M059J (cell line): ENCODE measurements at places on chromosomes 7 and 10. TPM values are rescaled to one million over a fixed set of nuclear protein-coding genes. Genes with fewer than 3 reads are reported as not detected.
A peak's percentile ranks its signal among the peaks of the same experiment; 100 is the strongest.

- DNase-seq = no peak
Measured at GRCh38 chr10:117667831-117668230, 125.3 kb downstream of the EMX2 start.

DNA sequence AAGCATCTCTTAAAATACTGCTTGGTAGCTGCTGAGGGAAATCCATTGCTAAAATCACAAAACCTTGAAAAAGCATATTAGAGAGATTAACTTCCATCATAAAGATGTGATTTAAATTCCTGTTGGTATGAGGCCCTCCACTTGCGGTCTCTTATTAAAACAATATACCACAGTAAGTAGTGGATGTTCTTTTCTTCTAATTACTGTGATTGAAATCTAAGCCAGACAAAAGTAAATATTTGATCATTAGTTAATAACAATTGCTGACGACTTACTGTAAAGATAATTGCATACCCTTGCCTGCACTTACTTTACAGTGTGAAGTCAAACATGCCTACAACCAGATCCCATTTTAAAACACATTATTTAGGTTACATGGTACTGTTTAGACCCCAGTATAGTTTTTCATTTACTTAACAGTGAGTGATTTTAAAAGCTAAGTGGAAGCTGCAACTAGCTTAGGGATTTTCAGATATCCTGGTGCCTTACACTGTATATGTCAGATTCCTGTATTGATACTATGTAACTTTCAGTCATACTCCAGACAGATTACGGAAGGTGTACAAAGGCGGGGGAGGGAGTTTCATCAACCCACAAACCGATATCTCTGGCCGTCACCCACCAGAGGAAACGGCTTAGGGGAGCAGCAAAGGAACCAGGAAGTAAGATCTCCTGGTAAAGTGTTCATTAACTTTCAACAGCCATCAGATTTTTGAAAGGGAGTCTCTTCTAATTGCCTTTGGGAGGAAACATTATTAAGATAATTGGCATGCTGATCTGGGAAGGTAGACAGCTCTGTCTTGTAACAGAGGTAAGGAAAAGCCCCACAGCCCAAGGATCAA is 986 bp downstream of the NRP1 start:
- peak; percentile 34 for DNase-seq

DNA sequence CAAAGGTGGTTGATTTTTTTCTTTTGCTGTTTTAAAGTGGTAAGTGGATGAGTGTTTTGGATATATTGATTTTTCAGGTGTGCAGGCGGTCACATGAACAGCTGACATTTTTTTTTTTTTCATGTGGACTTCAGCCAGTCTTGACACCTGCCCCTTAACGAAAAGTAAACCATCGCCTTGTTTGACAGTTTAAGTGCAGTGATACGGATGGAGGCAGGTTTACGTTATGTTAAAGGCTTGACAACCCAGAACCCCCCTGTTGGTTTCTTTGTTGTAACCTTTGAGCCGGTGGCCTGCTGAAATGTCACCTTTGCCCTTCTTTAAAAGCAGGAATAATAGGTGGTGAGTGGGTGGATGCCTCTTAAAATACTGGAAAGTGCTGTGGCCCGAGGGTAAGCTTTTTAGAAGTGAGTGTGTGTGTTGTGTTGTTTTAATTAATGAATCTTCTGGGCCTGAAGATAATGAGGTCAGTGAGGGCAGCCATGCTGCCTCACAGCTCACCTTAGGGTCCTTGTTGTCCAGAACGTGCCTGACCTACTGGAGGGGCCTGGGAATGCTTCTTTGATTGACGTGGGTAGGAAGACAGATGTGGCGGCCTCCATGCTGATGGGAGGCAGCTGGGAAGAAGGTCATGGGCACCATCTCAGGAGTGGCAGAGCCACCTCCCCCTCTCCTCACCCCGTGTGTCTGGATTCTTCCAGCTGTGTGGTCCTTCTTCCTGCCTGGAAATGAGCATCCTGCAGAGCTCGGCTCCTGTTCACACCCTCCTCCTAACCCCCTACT is 69.8 kb downstream of the TCF7L2 start:
- no peak for DNase-seq

PTPRE gene
- 3.7 and 6.4 TPM in 2 replicates for total RNA-seq

DNA sequence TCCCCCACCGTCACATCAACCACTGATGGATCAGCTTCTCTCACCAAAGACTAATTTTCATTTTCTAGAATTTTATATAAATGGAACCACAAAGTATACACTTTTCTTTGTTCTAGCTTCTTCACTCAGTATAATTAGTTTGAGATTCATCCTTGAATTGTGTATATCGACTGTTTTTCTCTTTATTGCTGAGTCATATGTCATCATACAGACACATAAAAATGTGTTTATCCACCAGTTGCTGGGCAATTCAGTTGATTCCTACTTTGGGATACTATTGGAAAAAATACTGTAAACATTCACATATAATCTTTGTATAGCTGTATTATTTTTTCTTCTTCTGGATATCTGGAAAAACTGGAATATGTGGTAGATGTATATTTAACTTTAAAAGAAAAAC is 26.6 kb downstream of the PDK4 start:
- DNase-seq = peak; percentile 28

- peak; percentile 41 for DNase-seq
Measured at GRCh38 chr7:82164813-82165212, 278.8 kb downstream of the CACNA2D1 start.

GRCh38 chr10:63561341-63561740 is 40.1 kb downstream of the REEP3 start:
- no peak for DNase-seq

SRGN gene
- total RNA-seq = 740 and 865 TPM in 2 replicates

GRCh38 chr7:45985902-45986301 is 64.8 kb upstream of the IGFBP3 start:
- DNase-seq = peak; percentile 78

CCL24 gene
- total RNA-seq = not detected in 2 replicates

NEBL gene
- total RNA-seq = 0.05 TPM in 1 of 2 replicates, not detected in the other

GIMAP7 gene
- total RNA-seq = not detected in 2 replicates

SH2D4B gene
- total RNA-seq = not detected in 2 replicates

TMEM213 gene
- total RNA-seq = not detected in 2 replicates

PPP1R17 gene
- total RNA-seq = not detected in 2 replicates
